ENCODE measurements at places on chromosomes 16 and 17.

GRCh38 chr17:67265436-67266019 lies 20.5 kb upstream of the HELZ start:
- no peak for DNase-seq

- DNase-seq: no peak
Observed at GRCh38 chr17:32298721-32299579, 33.3 kb downstream of the RHBDL3 start.

GRCh38 chr16:86823888-86824671 lies 245.7 kb downstream of the FOXL1 start:
- no peak for DNase-seq

GRCh38 chr17:57577751-57578607 lies 167.1 kb downstream of the CCDC182 start:
- DNase-seq: no peak

DNA sequence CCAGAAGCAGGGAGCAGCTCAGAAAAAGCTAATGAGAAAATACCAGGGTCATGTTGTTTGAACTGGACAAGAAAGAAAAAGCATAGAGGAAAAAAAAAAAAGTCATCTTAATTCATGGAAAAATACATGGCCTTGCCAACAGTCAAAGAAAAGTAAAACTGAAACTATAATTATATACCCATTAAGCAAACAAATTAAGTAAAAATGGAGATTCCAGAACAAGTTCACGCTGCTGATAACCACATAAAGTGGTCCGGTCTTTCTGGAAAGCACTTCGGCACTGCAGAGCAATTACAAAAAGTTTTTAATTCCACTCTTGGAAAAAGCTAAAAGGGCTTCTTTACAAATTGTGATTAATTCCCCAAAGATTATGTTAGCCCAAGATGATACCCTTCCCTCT lies 12.4 kb upstream of the P2RX5 start:
- DNase-seq: no peak

- no peak for DNase-seq
Observed at GRCh38 chr17:17993366-17993765, 20.7 kb downstream of the DRC3 start.

GRCh38 chr17:9872852-9873251 lies 32.2 kb downstream of the RCVRN start:
- no peak for DNase-seq

GRCh38 chr16:2603165-2604015 lies 65.6 kb downstream of the PDPK1 start:
- DNase-seq: peak; percentile 92

DNA sequence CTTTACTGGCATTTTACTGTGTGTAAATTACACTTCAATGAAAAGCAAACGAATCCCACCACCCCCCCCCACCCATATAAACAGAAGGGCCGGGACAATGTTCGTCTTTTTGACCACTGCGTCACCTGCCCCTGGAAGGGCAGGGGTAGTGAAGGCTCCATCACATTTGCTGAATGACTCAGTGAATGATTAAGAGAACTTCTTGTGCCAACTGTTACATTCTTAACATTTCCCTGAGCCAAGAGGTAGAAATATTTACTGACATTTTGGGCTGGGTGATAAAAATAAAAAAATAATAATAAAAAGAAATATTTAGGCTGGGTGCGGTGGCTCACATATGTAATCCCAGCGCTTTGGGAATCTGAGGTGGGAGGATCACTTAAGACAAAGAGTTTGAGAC lies 24.1 kb downstream of the C16orf96 start:
- DNase-seq: no peak

GRCh38 chr16:66399930-66400329 lies 27.2 kb upstream of the BEAN1 start:
- no peak for DNase-seq

GRCh38 chr16:67164599-67165061 lies at the start of gene HSF4:
Gene HSF4, plus strand, starts transcription at chr16:67164745. Its CDS starts 67 bp downstream, at chr16:67164812.
- peak; percentile 40 for DNase-seq

DNA sequence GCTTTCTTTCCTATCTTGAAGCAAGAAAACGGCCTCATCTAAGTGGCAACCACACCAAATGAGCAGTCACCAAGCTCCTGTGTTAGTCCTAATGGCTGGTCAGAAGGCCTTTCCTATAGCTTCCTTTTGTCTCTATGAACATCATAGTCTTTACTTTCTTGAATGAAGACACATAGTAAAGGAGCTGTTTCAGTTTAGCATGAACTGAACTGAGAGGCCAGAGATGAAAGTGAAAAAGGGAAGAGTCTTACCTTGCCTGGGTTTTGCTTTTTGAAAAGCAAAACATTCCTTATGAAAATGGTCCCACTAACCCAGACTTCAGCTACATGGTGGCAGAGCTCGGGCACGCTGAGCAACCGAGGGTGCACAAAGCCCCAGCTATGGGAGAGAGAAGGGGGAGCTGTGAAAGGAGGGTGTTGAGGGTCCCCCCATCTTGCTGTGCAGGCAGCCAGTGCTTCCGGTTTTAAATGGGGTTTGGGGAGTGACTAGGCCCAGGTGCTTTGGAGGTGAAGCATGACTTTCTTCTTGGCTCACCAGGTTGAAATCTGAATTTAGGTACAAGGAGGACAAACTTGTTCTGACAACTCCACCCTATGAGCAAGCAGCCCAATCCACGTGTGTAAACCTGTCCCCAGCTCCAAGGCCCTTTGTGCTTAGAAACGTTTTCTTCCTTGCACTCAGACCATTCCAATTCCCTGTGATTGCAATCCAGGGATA lies 9.1 kb upstream of the PSMC3IP start:
- DNase-seq: no peak

- no peak for DNase-seq
Observed at GRCh38 chr16:52393448-52393847, 153.5 kb downstream of the TOX3 start.

DNA sequence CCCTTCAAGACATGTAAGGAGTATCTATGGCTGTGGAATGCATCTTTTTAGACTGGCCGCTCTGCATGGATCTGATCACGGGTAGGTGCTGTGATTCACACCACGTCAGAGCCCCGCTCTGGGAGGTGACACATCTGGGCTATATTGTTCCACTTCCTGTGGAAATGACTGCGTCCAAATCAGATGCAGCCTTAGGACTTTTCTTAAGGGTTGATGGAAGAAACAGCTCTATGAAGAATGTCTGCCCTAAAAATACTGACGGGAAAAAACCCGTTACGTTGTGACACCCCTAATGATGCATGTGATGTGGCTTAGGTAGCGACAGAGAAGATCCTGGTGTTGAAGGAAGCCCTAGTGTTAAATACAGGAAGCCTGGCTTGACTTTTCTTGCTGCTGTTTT lies 12.2 kb downstream of the BANP start:
- peak; percentile 89 for DNase-seq

GRCh38 chr17:74827800-74828199 lies 31.9 kb downstream of the GRIN2C start:
- DNase-seq: no peak

DNA sequence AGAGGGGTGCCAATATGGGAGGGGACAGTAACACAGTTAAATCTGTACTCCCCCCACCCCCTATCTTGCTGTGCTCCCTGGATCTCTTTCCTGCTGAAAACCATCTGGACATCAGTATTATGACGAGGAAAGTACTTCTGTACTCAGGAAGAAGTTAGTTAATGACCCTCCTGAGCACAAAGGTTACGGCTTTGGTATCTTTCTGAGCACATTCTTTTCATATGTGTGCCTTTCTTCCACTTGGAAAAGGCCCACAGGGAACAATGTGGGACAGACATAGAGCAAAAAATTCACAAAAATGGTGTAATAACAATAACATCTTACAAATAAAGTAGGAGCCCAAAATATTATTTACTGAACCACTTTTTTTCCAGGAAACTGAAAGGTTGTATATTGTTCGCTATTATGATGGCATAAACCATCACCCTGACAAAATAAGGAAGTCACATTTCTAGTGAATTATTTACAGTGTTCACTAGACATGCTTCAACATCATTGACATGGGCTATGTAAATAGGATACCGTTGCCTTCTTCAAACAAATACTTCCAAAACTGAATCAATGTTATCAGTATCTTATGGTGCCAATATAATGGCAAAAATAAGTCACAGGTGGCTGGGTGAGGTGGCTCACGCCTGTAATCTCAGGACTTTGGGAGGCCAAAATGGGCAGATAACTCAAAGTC lies 5.5 kb downstream of the WIPI1 start:
- DNase-seq: no peak

All from activated CD4-positive, alpha-beta memory T cell treated with anti-CD3 and anti-CD28 coated beads for 36 hours (primary cell).